ENCODE measurements at places on chromosomes 5 and 9.

GRCh38 chr5:103228588-103228987, 30.0 kb upstream of the MACIR start:
- DNase-seq: no peak

DNA sequence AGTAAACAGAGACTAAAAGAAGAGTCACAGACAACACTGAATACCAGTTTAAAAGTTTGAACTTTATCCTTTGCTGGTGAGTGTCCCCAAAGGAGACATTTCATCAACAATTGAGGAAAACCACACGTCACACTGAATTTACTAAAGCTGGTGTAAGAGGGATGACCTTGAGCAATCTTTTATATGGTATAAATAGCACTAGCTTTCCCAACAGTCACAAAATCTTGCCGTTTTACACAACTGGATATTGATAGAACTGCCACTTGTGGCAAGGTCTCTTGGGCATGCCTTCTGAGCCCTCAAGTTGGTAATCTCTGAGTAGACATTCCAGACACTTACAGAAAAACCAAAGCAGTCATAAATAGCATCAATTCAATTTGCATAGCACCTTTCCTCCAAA, 311.5 kb upstream of the TARS1 start:
- DNase-seq: no peak

- no peak for DNase-seq
These were observed 260.7 kb downstream of the NR3C1 start for GRCh38 chr5:143142596-143143435.

DNA sequence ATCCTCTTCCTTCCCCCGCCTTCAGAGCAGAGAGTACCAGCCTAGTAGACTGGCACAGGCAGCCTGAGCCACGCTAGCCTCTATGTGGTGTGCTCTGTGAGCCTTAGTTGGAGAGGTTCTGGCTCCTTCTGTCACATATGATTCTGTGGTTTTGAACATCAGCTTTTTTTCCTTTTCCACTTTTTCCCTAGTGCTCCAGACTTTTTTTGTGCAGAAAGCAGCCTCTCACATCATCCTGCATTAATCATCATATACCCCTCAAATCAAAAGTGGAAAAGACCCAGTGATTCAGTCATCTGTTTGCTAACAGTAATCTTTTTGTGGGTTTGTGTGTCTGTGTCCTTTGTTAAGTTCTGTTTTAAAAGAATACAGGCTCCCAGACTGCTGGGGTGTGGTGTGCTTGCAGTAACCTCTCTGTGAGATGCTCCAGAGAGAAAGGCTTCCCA, 663.9 kb upstream of the RGMB start:
- no peak for DNase-seq

DNA sequence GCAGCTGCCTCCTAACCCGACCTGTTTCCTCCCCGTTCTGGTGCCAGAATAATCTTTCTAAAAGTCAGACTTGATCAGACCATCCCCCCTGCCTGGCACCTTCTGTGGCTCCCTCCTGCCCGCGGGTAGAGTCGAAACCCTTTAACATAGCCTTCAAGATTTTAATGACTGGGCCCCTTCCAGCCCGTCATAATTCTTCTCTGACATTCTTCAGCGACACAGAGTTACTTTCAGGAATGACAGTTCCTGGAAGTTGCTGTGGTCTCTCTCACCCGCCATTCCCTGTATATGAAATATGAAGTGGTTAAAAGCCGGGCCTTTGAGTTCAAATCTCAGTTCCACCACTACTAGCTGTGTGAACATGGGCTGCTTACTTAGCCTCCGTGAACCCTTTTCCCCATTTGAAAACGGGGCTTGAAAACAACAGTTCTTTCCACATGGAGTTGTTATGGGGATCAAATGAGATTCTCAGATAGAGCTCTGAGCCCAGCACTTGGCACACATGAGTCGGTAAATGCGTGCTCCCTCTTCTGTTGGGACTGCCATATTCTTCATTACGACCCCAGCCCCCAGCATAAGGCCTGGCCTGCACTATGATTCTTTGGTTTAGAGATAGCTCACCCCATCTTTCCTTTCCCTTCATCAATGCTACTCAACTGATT, 737 bp downstream of the NANS start:
- DNase-seq: no peak

GRCh38 chr5:20445326-20445860, 457.4 kb upstream of the CDH18 start:
- DNase-seq: no peak

GRCh38 chr9:38229504-38230155, 160.6 kb upstream of the SHB start:
- DNase-seq: no peak

- no peak for DNase-seq
These were observed 41.4 kb downstream of the LIFR start for GRCh38 chr5:38515092-38515491.

GRCh38 chr5:133698646-133699526, 86.5 kb upstream of the FSTL4 start:
- DNase-seq: no peak

DNA sequence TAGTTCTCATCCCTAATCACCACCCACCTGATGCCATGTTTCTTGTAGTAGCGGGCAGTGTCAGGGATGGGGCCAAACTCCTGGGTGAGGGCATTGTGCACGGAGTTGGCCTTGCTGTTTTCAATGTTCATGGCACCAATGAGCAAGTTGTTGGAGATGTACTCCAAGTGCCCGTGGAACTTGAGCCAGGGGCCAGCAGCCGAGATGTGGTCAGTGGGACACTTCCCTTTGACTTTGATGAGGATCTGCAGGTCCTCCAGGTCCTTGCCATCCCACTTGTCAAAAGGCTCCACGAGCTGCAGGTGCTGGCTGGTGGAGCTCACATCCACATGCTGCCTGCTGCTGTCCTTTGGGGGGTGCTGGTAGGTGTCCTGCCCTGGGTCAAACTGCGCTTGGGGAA, 162.2 kb upstream of the SV2C start:
- DNase-seq: no peak

- DNase-seq: no peak
These were observed 100.6 kb downstream of the ANGPTL2 start for GRCh38 chr9:127021664-127022363.

DNA sequence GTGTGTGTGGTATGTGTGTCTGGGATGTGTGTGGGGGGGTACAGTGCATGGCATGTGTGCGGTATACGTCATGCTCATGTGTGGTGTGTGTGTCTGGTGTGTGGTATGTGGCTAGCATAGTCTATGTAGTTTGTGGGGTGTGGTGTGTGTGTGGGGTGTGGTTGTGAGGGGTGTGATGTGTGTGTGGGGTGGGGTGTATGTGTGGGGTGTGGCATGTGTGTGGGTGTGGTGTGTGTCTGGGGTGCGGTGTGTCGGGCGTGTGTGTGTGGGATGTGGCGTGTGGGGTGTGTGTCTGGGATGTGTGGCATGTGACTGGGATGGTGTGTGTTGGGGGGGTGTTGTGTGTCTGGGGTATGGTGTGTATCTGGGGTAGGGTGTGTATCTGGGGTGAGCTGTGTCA, 52.3 kb downstream of the SECISBP2 start:
- no peak for DNase-seq

- DNase-seq: no peak
These were observed 368.4 kb downstream of the MAN2A1 start for GRCh38 chr5:110058175-110058574.

- DNase-seq: no peak
These were observed 34.2 kb downstream of the AOPEP start for GRCh38 chr9:94760660-94761059.

GRCh38 chr5:177116631-177117373, 16.8 kb upstream of the NSD1 start:
- DNase-seq: peak; percentile 75

DNA sequence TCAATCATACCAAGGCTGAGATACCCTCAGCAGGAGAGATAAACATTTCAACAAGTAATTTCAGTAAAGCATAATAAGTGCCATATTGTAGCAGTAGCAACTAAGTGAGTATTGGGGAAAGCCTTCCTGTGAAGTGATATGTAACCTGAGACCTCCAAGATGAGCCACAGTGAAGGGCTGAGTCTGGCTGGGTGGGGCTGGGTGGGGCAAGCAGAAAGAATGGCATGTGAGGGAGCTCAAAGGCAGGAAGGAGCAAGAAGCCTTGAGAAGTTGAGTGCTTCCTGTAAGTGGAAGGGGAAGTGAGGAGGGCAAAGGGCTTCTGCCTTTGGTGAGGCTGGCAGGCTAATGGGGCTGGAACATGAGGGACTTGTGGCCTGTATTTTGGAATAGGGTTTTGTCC, 19.7 kb upstream of the ASTN2 start:
- no peak for DNase-seq

- DNase-seq: no peak
These were observed 596.6 kb upstream of the ZNF608 start for GRCh38 chr5:125343015-125343414.

DNA sequence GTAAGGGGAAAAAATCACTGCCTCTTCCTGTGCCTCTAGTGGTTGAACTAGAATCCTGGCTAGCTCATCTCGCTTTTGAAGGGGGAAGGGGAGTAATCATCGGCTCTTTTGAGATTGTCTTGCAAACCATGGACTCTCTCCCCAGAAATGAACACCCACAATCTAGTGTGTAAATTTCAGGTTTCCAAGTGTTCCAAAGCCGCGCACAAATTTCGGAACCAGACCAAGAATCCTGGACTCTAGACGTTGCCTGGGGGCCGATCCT, 4.9 kb upstream of the FOXE1 start:
- DNase-seq: no peak

DNA sequence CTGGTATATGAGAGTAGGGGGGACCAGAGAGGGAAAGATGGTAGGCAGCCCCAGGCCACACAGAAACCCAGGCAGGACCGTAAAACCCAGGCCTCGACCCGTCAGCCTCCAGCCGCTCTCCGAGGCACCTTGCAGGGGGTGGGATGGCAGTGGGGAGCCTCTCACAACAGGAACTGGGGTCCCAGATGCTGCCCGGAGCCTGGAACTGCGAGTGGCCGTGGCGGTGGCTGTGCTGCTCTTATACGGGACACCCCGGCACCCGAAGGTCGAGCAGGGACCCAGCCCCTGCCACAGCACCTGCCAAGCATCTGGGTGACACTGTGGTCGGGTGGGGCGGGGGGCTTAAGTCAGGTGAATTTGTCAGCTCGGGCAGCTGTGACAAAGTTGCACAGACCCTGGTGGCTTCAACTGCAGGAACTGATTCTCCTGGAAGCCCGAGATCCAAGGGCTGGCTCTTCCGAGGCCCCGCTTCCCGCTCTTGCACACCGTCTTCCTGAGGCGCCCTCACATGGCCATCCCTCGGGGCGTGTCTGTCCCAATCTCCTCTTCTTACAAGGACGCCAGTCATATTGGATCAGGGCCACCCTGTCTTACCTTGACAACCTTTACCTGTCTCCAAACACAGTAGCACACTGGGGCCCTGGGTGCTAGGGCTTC, 47.6 kb upstream of the EGFL7 start:
- no peak for DNase-seq

DNA sequence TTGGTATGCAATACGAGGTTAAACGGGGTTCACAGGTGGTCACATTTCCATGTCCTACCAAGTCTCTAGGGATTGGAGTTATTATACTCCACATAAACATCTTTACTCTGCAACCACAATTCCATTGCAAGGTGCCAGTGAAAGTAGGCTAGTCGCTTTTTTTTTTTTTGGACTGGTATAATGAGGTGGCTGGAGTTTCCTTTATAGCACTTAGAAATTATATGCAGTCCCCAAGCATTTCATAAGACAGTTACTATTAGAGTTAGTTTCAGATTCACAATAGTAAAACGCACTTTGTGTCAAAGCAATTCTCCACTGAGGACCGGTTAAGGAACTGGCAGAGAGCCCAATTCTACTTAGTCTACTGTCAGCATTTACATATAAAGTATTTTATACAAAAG, 1.4 kb downstream of the MEF2C start:
- no peak for DNase-seq

DNA sequence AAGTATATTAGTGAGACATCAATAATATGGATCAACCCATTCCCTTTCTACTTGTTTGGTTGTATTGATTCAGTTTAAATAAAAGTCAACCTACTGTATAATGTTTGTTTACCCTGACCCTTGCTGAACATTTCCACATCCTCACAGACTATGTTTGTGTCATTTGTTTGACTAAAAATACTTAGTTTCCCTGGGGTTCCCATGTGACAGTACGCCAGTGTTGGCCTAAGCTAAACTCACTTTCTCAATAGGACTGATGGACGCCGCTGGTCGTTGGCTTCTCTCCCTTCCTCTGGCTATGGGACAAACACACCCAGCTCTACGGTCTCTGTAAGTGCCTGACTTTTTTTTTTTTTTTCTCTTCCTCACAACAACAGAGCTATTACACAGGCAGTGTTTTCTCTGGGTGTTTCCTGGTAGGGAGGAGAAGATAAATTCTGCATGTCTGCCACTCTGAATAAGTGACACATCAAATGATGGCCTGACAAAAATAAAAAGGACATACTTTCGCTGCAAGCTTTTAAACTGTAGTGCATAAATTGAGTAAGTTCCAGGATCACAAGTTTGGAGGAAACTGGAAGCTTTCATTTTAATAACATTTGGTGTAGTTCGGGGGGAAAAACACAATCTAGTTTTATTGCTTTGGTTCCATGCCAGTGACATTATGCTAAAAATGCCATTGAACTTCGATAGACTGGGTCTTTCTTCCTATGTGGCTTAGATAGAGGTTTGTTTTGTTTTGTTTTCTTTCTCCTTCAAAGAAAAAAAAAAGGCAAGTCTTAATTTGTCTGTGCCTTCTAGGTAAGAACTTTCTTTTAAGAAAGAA, 101.0 kb downstream of the CD180 start:
- DNase-seq: no peak

DNA sequence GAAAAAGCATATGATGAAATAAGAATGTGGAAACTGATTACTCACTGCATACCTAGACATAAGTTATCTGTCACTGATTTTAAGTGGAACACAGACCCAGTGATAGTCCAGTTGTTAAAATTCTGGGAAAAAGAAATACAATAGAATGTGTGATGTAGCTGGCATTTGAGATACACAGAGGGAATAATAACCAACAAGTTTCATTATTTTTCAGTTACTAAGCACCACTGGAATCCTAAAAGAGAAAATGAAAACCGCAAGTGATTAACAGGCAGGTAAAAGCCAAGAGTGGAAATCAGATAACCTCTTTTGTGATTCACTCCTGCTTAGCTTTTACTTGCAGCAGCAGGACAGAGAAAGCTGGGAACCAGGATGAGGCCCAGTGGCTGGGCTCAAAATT, 994.0 kb upstream of the SEMA6A start:
- no peak for DNase-seq

DNA sequence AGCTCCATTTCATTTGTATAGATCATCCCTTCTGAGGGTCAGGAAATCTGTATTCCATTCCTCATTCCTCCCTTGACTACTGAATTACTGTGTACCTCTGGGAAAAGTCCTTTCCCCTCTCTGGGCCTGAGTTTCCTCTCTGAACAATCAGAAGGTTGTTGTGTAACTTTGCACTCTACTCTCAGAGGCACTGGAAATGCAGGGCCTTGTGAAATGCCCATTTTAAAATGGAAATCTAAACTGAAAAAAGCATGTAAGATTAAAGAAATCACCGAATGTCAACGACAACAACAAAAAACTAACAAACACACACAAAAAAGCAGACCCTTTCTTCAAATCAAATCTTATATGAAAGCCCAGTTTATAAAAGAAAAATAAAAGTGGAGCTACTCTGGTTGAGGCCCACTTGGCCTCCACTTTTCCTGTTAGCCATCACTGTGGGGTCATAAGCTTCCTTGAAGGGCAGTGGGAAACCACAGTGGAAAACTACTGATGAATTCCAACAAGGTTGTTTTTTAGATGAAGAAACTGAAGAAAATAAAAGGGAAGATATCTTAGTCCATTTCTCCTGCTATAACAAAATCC, 21.6 kb upstream of the GRPEL2 start:
- no peak for DNase-seq

Data from T-helper 1 cell (primary cell).